ENCODE measurements at places on chromosomes 12 and 14.

DNA sequence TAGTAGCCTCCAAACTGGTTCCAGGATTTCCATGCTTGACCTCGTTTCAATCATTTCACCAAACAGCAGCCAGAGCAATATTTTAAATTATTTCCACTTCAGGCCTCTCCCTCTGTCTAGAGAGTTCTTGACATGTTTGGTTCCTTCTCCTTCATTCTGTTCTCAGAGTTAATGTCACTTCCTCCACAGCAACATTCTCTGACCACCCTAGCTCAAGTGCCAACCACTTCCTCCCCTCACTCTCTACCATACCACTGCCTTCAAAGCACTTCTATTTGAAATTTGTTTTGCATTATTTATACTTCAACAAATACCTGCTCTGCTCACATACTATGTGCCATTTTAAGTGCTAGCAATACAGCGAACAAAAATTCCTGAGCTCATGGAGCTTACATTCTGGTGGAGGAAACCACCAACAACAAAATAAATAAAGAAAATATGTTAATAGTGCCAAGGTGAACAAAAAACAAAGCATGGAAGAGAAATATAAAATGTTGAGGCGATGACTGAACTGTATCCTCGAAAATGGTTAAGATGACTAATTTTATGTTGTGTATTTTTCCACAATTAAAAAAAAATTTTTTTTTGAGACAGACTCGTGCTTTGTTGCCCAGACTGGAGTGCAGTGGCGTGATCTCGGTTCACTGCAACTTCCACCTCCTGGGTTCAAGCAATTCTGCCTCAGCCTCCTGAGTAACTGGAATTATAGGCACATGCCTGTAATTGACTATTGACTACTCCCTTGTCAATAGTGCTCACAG, 17.3 kb downstream of the BAZ1A start:
- DNase-seq, result no peak

DNA sequence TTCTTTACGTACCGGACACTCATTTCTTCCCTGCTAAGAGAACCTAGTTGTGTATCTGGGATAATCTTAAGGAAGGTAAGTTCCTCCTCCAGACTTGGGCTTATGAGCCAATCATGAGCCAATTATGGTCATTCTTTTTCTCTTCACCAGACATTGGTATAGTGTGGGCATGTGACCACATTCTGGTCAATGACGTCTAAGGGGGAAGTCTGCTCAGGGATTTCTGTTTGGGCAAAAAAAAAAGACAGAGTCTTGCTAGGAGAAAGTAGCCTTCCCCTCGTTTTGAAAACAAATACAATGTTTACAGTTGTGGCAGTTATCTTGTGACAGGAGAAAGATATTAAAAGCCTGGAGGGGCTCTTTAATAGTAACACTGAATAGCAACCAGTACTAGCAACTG, 20.1 kb upstream of the PLXNC1 start:
- no peak for DNase-seq

DNA sequence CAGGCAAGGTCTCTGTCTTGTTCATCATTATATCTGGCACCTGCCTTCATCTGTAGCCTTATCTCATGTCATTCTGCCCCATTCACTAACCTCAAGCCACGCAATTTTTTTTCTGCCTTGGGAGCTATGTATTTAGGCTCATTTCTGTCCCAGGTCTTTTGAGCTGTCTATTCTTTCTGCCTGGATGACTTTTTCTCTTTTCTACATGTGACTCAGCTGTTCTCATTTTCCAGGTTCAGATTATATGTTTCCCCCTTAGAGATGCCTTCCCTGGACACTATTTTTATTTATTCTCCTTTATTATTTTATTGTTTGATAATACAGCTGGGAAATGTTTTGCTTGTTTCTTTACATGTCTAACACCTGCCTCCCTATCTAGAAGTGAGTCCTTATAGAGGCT, 737.4 kb upstream of the TBX3 start:
- no peak for DNase-seq

GRCh38 chr12:38149395-38150073, 167.0 kb upstream of the ALG10B start:
- DNase-seq, result no peak

DNA sequence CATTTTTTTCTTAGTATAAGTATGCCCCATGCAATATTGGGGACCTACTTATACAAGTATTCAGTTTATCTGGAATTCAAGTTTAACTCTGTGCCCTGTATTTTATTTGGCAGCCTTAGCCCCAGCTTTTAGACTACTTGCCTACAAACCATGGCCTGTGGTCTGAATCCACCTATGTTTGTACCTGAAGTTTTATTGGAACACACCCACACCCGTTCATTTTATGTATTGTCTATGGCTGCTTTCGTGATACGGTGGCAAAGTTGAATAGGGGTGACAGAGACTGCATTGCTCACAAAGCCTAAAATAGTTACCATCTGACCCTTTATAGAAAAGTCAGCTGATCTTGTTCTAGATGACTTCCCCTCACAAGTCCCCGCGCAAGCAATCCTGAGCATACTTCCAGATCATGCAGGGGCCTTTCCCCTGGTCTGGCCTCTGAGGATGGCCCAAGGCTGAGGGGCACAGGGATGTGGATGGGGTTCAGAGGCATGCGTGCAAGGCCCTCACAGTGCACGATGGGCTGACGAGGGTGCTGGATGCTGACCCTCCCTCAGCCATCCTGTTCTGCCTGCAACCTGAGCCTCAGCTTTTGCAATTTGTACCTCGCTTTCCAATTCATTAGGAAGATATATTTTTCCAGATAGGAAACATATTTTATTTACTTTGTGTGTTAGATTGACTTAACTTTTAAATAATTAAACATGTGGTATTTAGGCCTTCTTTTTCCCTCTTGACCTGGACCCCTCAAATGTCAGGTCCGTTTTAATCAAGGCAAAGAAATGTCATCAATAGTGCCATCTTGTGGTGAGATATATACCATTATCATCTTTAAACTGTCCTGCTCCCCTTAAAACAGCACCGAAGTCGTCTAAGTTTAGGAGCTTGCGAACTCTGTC, 527.3 kb upstream of the CCDC196 start:
- DNase-seq, result peak; percentile 47

GRCh38 chr12:129558036-129558435, 345.8 kb downstream of the TMEM132D start:
- DNase-seq, result no peak

- peak; percentile 12 for DNase-seq
Measured at GRCh38 chr12:62919838-62920237, 15.1 kb downstream of the PPM1H start.

DNA sequence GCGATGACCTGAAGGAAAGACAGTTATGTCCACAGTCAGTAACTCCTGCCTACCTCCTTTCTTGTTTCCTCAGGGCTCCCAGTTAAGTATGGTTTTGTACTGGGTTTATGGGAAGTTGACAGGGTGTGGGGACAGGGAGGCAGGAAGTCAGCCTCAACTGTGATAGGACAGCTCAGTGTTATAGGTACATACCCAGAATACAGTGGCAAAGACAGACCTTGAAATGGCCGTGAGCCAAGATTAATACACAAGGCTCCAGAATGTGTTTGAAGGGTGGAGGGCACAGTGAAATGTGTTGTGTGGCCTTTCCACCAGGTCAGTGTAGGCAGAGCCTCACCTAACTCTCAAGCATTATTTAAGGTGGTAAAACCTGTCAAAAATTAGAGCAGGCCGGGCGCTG, 4.6 kb upstream of the BIN2 start:
- DNase-seq, result no peak

- DNase-seq, result no peak
Measured at GRCh38 chr14:101736585-101736984, 24.9 kb upstream of the PPP2R5C start.

- no peak for DNase-seq
Measured at GRCh38 chr14:43031598-43031997, 1424.9 kb downstream of the LRFN5 start.

DNA sequence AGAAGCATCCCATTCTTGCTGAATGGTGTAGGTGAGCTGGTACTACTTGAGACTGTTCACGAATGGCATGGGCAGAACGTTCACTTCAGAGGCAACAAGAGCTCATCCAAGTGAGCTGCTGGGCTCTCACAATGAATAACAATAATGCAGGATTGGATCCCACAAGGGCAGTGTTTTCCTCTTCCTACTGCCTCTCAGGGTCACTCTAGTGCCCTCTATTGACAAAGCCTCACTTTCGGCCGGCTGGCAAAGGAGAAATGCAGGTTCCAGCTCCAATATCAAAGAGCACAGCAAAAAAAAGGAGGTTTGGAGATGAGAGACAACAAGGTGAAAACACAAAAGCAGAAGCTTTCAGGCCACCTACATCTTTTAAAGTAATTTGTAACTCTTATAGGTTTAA, 74.6 kb upstream of the MYF6 start:
- peak; percentile 37 for DNase-seq
